Pancreas (tissue), 10 donors: ENCODE measurements at places on chromosomes 1 and 21. TPM values are rescaled to one million over a fixed set of nuclear protein-coding genes. Genes with fewer than 3 reads are reported as not detected.
A peak's percentile ranks its signal among the peaks of the same experiment; 100 is the strongest.

- DNase-seq: no peak
Measured at GRCh38 chr1:33866281-33866680, 2.4 kb downstream of the HMGB4 start.

GRCh38 chr1:48036710-48037355 lies 39.6 kb upstream of the TRABD2B start:
- DNase-seq: no peak

GRCh38 chr1:89624715-89625323 lies 8.1 kb upstream of the LRRC8C start:
- no peak for DNase-seq

DNA sequence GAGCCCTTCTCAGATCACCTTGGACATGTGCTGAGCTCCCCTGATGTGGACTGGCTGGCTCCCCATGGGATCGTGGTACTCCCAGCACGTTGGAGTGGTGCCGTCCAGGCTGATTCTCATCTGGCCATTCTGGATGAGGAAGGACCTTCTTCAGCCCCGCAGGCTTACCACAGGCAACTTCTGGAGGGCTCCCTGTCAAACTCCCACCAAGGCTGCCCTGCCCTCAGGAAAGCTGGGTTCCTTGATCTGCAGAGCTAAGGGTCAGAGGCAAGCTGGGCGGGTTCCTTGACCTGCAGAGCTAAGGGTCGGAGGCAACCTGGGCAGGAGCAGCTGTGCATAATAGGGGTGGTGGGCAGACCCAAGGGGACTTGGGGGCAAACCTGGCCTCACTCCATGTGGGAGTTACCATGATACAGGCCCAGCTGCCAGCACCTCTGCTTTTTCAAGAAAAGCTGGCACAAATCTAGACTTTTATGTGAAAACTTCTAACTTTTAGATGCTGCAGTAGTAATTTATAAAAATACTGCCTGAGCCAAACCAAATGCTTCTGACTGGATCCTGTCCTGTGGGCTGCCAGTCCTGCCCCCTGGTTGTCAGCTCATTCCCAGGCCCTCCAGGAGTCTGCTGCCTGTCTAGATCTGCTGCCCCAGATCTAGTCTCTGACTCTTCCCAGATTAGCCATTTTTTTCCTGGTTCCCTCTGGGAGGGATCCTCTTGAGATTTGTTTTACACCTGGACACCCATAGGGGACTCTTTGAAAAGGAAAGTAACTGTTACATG lies 5.6 kb upstream of the THEM5 start:
- no peak for DNase-seq

GRCh38 chr1:244010191-244010590 lies 40.9 kb upstream of the ZBTB18 start:
- no peak for DNase-seq

GRCh38 chr1:211415700-211416099 lies 76.3 kb downstream of the RD3 start:
- DNase-seq: no peak

GRCh38 chr1:220527279-220527907 lies 543 bp upstream of the MARK1 start:
- peak; percentile 61 for DNase-seq

GRCh38 chr1:34590211-34590623 lies 164.6 kb upstream of the GJB5 start:
- DNase-seq: no peak

DNA sequence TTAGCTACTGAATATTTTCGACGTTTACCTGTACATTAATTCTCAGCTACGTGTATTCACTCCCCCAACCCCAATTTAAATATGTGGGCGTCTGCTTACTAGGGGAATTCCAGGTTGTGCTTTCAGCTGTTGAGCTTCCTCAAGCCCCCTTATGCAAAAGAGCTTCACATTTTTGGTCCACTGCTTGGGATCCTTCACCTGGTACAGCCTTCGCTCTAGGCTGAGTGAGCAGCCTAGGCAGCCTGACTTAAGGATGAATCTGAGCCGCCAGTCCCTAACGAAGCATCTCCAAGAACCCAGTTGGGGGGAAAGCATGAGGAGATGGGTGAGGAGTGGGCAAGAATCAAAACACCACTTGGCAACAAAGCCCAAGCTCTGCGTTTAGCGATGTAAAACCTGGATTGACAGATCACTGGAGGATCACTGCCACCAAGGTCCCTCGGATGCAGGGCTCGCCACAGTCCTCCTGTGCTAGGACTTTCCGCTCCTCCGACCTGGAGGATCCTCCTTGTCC lies 674 bp downstream of the BCL10 start:
- no peak for DNase-seq

DNA sequence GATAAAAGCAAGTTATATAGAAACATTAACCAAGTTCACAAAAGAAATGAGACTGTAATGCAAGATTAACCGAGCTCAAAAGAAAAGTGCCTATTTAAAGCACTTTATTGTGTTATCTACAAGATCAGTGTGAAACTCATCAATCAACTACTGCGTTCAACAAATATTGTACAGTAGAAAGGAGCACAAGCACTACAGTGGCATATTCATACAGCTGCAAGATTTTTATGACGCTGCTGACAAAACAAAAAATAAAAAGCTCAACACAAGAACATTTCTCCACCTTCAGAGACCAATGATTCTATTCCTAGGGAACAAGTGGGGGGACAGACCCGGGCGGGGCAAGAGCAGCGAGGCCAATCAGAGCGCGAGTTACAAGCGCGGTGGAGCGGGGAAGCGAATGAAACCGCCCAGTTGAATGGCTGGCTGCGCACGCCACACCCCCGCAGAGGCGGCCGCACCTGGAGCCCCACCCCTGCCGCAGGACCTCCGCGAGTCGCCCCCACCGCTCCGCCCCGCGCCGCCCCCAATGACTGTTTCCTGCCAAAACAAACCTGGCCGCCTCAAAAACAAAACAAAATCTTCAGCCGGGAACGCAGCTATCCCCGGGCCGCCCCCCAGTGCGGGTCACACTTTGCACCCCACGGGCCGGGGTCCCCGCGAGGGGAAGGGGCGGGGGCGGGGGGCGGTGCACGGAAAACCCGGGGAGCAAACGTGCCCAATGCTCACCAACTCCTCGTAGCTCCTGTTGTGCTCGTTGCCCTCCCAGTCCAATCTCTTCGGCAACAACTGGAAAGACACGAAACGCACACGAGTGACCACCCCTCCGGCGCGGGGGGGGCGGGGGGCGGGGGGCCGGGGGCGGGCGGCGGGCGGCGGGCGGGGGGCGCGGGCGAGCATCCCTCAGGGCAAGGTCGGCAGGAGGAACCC lies 1.1 kb downstream of the BRWD1 start:
- DNase-seq: peak; percentile 88

DNA sequence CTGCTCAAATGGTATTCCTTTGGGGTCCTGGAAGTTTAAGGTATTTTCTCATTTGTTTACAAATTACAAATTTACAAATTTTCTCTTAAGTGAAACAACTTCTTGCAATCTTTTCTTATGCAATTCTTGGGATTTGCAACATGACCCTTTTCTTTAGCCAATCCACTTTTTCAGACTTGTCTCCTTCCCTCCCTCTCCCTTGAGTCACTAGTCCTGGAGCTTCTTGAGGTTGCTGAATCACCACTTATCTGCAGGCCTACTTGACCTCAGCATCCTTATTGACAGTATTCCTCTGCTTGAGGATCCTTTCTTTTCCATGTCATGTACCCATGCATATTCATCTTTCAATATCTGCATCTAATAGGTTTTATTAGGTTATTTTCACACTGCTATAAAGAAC lies 302.8 kb upstream of the ADAMTS5 start:
- DNase-seq: no peak

- DNase-seq: no peak
Measured at GRCh38 chr1:15173863-15174614, 20.5 kb downstream of the TMEM51 start.

GRCh38 chr1:46295306-46295705 lies 8.1 kb downstream of the LRRC41 start:
- no peak for DNase-seq

DNA sequence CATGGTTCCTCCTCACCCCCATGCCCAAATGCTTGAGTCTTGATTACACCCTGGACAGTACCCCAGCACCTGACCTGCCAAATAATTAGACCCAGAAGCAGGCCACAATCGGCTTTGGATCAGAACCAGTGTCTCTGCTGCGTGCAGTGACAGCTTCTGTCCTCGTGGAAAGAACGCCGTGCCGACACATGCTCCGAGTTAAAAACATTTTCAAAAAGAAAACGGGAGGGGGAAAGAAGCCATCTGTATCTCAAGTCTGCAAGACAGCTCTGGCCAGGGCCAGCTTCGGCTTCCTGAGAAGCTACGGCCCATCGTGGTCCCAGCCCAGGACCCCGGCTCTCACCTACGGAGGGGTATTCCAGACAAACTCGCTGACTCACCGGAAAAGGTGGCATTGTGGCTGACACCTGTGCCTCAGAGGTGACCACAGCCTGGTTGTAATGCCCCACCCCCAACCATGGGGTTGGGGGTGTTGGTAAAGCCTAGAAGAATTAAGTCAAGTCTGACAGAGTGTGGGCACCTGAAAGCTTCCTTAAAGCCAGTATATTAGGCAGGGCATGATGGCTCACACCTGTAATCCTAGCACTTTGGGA lies 25.8 kb downstream of the SSBP3 start:
- no peak for DNase-seq

DNA sequence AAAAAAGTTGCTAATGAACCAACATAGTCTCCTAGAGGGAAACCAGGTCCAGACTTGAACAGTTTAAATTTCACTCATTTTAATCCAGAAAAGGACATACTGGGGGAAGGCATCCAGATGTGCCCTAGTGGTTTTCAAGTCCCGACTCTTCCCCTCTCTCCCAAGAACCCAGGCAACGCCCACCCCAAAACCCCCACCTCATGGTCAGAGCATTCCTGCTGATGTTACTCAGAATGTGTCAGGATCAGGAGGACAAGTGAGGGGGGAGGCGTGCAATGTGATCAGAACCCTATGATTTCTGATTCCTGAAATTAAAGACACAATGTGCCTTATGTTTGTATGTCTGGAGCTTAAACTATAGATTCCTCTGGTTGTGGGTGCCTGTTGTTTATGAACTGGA lies 1.6 kb upstream of the CTSK start:
- no peak for DNase-seq

GJC2 gene
- 0.32 TPM for total RNA-seq

LCE2C gene
- not detected for total RNA-seq

CRNN gene
- not detected for total RNA-seq

B3GALT2 gene
- 0.40 TPM for total RNA-seq
